Smooth muscle cell of the brain vasculature (primary cell): ENCODE measurements at places on chromosomes 1 and 21.
A peak's percentile ranks its signal among the peaks of the same experiment; 100 is the strongest.

DNA sequence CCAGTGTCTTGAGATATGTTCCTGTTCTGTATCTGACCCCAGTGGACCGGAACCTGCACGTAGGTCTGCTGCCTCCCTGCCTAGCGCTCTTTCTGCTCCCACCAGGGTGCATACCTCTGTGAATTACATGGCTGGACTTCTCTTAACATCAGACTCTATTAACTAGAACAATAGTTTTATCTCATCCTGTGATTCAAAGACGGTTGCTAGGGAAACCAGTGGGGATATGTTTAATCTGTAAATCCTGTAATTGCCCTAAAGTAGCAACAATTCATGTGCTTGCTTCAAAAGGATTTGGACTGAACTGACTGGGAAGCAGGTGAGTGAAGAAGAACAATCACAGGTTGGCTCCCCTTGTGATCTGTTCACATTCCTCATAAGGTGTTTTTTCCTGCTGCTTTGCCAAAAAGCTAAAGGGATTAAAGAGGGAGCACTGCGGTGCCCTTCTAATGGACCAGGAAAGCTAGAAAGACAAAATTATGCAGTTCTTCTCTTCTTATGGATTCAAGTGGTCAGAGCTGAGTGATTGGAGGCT lies 52.7 kb upstream of the DIRAS3 start:
- DNase-seq = no peak

DNA sequence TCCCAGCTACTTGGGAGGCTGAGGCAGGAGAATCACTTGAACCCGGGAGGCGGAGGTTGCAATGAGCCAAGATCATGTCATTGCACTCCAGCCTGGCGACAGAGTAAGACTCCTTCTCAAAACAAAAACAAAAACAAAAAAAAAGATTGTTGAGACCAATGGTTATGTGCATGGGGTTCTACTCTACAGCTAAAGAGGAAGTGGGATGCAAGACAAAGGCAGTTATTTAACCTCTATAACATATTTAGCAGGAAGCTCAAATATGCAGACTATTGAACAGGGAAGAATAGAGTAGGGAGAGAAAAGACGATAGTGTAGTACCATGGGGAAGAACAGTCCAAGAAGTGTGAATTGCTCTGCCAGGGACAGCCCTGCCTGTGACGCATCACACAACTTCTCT lies 227.7 kb downstream of the SMYD3 start:
- DNase-seq = no peak

DNA sequence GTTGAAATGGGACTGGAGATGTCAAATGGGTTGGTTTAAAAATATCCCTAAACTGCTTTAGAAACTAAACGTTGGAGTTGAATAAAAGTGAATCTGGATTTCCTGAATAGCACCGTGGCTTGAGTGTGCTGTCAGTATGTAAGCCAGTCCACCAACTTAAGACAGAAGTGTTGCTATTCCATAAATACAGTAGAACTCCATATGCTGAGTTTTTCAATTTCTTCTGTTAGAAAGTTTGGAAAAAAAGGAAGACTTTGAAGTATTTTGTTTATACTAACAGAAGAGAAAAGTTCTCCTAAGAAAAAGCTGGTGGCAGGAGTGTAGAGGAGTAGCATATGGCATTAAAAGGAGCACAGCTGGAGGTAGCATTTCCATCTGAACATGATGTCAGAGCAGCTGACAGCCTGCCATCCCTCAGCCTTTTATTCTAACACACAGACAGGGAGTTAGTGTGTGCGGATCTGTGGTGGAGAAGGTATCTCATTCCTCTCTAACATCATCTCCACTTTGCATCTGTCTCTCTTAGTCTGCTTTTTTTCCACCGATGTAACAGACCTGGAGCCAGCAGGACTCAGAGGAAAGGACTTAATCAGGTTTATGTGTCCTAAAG lies at the start of gene ZBTB18:
ZBTB18 (plus strand) TSS at position 449 of the 610 bp plus-strand sequence; CDS start at position 598, 149 bp downstream.
- DNase-seq = peak; percentile 64

DNA sequence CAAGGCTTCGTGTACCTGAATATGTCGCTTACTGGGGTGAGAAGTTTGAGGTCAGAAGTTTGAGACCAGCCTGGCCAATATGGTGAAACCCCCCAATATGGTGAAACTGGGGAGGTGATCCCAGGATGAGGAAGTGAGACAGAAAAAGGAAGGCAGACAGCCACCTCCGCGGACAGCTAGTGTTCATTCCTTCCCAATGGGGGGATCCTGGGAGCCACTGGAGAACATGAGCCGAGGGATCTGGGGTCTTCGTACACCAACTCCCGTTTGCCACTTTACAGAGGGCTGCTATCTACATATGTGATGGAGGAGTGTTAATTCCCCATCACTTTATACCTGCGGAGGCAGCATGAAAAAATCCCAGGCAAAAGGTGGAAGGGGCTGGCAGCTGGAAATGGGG lies 19.6 kb upstream of the IFFO2 start:
- no peak for DNase-seq

DNA sequence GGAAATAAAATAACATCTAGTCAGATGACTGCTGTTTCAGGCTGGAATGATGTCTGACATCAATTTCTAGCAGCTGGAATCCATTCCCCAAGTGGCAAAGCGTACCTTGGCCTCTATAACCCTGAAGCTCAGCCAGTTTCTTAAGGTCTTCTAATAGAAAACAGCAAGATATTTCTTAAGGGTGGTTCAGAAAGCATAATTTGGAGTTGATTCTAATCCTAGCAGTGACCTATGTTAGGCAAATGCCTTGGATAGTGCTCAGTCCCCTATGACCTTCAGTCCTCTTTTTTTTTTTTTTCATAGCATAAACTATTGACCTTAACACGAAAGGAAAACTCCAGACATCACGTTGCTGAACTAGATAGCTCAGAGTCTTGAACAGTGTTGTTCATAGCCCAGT lies 56.5 kb downstream of the LAMC2 start:
- no peak for DNase-seq

GRCh38 chr1:36128126-36128904 lies 3.3 kb upstream of the COL8A2 start:
- DNase-seq = no peak

DNA sequence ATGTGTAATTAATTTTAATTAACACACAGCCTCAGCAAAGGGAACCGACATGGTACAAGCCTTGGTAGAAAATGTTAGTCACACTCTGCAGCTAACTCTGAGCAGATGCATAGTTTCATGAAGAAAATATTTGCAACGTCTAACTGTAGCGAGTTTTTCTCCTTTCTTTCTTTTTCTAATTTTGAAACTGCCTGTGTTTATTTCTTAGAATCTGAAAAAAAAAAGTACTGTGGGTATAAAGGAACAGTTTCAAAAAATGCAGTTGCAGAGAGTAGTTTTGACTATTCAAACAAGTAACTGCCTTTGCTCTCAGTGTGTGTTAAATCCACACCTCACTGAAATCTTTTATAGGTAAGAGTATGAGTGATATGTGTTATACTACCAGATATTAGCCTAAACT lies 149.9 kb upstream of the C1orf105 start:
- DNase-seq = no peak

- DNase-seq = no peak
Measured at GRCh38 chr1:158685085-158685484, 1.4 kb downstream of the SPTA1 start.

- no peak for DNase-seq
Measured at GRCh38 chr1:225652729-225653462, at the start of gene ENAH. TSS of gene ENAH (minus strand) at chr1:225653123. CDS start at chr1:225652690, 433 bp downstream.

- DNase-seq = peak; percentile 37
Measured at GRCh38 chr1:7199077-7199779, 414.0 kb downstream of the CAMTA1 start.

DNA sequence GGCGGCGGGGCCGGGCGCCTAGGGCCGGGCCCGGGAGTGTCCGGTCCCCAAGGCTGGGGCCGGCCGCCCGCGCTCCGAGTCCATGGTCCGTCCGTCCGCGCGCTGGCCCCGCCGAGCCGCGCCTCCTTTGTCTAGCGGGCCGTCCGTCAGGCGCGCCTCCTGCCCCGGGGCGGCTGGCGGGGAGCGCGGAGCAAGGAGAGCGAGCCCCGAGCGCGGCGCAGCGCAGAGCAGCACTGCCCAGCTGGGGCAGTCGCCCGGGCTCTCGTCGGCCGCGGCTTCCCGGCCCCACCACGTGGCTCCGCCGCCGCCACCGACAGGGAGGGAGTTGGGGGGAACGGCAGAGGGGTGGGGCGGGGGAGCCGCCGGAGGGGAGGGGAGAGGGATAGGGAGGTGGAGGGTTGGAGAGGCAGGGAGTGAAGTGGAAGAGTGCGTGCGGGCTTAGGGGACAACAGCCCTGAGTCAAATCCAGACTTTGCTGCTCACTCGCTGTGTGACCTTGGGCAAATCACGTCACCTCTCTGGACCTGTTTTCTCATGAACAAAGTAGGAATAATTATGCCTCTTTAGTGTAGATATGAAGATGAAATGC lies at the start of gene NKAIN1:
NKAIN1 (minus strand) TSS at position 235 of the 589 bp plus-strand sequence. CDS start 340 bp downstream, outside the sequence.
- no peak for DNase-seq

DNA sequence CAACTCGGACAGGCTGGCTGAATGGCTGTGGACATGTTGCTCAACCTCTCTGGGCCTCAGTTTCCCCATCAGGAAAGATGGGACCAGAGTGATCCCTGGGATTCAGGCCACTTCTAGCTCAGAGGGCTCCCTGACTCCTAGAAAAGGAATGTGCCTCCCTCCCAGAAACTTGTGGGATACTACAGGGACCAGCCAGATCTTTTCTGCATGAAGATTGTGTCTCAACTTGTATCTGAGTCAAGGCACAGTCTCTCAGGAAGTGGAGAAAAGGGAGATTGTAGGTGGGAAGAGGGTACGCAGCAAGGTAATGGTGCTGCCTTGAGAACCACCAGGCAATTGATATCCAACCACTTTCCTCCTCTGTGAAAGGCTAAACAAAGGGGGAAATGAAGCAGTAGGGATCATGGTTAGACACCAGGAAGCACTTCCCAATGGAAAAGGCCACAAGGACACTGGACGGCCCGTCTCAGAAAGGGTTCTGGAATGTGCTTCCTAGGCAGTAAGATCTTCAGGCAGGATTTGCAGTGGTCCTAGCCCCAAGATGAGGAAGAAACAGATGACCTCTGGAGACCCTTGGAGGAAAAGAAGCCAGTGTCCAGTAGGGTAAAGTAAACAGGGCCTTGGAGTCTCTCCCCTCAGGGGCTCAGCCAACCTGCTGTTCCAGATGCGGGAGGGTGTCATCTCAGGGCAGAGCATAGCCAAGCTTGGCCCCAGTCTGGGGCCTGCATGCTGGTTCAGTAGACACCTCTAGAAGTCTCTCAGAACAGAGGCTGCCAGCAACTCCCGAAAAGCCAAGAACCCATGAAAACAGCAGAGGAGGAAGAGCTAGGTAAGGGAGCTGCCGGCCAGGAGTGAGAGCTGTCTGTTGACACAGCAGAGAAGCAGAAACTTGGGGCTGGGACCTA lies 16.8 kb downstream of the IFFO2 start:
- no peak for DNase-seq

DNA sequence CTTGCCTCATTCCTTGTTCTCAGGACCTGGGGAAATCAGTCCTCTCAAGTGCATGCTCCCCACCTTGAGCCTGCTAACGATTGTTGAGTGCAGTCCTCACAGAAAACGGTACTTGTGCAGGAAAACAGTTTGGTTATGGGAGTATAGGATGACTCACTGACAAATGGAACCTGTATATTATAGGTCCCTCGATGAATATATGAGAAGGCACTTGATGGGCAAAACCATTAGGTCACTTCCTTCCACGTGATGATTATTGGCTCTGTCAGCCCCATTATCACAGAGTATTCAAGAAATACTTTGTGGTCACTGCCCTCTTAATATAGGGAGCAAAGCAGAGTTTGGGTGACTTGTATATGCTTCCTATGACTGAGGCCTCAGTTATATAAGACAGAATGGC lies 6.2 kb downstream of the CCDC17 start:
- DNase-seq = no peak

- no peak for DNase-seq
Measured at GRCh38 chr1:100573960-100574359, 36.0 kb downstream of the GPR88 start.

GRCh38 chr21:26752849-26753248 lies 92.4 kb downstream of the ADAMTS1 start:
- no peak for DNase-seq

- DNase-seq = no peak
Measured at GRCh38 chr1:185600641-185601040, 133.6 kb upstream of the HMCN1 start.

GRCh38 chr1:29599826-29600225 lies 363.5 kb downstream of the PTPRU start:
- DNase-seq = no peak

GRCh38 chr1:88773540-88774150 lies 89.6 kb downstream of the PKN2 start:
- no peak for DNase-seq

DNA sequence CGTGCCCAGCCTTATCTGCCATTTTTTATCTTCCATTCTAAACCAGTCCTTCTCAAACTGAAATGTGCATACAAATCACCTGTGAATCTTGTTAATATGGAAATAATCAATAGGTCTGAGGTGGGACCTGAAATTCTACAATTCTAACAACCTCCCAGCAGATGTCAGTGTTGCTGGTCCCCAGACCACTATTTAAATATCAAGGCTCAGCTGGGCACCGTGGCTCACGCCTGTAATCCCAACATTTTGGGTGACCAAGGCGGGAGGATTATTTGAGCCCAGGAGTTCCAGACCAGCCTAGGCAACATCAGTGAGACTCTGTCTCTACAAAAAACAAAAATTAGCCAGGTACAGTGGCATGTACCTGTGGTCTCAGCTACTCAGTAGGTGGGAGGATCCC lies 4.1 kb downstream of the UQCRHL start:
- no peak for DNase-seq

DNA sequence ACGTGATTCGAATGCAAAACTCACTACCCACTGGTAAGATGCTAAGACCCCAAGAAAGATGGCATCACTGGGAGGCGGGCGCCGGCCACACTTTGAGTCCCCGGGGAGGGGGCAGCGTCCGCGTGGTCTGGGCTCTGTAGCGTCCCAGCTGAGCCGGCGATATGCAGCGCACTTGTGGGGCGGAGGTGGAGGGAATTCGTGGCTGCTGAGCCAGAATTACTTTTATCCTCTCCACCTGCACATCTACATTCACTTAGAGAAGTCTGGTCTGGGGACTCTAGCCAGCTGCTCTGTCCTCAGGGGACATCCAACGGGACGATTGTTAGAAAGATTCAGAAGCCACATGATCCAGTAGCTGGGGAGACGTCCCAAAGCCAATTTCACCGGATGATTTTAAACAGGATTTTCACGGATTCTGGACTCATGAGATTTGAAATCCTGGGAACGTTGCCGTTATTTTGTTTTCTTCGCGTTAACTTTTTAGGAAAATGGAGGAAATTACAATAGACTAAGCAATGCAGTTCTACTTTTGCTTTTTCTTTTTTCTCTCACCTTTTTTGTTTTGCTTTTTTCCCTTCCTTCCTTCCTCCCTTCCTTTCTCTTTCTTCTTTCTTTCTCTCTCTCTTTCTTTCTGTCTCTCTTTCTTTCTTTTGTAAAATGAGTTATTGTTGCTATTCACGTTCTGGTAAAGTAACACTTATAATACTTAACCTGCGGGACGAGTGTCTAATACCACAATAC lies 1.3 kb downstream of the JAM2 start:
- no peak for DNase-seq

- DNase-seq = no peak
Measured at GRCh38 chr1:59201341-59201740, 95.6 kb upstream of the FGGY start.

DNA sequence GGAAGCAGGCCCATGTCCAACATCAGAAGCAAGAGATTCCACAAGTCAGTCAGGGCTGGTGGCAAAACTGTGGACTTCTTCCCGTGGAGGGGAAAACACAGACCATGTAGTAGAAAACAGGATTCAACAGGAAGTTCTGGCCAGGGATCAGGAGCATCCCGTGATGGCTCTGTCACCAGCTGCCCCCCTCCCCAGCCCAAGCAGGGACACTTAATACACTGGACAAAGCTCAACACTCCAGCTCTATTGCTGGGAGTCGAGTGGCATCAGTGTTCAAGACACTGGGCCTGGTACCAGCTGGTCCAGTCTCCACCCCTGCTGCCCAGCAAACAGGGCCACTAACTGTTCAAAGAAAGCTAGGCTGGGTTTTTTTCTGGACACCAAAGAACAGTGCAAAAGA lies 3.7 kb downstream of the SLC45A3 start:
- no peak for DNase-seq
